T-cell (primary cell): ENCODE measurements at places on chromosomes 3 and 15. TPM values are rescaled to one million over a fixed set of nuclear protein-coding genes. Genes with fewer than 3 reads are reported as not detected.
A peak's percentile ranks its signal among the peaks of the same experiment; 100 is the strongest.

Gene ARPIN
- not detected for total RNA-seq

Gene STRA6
- not detected for total RNA-seq

Gene MAP2K1
- total RNA-seq = 52.4 TPM

Gene UROC1
- not detected for total RNA-seq

- H3K4me1 ChIP-seq = peaks cover 43% of the 10 kb centered on the region
- no peaks in the 10 kb centered on the region for H3K36me3 ChIP-seq
- H3K4me3 ChIP-seq = peak overlapping the region; percentile 49
- H3K27me3 ChIP-seq = no peaks in the 10 kb centered on the region
- peak overlapping the region; percentile 88 for H3K27ac ChIP-seq
Observed at GRCh38 chr3:30613133-30613825, 6.9 kb downstream of the TGFBR2 start.

GRCh38 chr3:105402287-105402801 lies 35.6 kb downstream of the ALCAM start:
- H3K27ac ChIP-seq = no peak overlapping the region
- H3K4me3 ChIP-seq = no peak overlapping the region
- no peaks in the 10 kb centered on the region for H3K4me1 ChIP-seq

GRCh38 chr15:56608140-56608778 lies 125.0 kb downstream of the ZNF280D start:
- no peaks in the 10 kb centered on the region for H3K4me1 ChIP-seq
- H3K4me3 ChIP-seq = no peak overlapping the region
- no peak overlapping the region for H3K27ac ChIP-seq
- H3K36me3 ChIP-seq = no peaks in the 10 kb centered on the region
- DNase-seq = no peak
- H3K27me3 ChIP-seq = no peaks in the 10 kb centered on the region

DNA sequence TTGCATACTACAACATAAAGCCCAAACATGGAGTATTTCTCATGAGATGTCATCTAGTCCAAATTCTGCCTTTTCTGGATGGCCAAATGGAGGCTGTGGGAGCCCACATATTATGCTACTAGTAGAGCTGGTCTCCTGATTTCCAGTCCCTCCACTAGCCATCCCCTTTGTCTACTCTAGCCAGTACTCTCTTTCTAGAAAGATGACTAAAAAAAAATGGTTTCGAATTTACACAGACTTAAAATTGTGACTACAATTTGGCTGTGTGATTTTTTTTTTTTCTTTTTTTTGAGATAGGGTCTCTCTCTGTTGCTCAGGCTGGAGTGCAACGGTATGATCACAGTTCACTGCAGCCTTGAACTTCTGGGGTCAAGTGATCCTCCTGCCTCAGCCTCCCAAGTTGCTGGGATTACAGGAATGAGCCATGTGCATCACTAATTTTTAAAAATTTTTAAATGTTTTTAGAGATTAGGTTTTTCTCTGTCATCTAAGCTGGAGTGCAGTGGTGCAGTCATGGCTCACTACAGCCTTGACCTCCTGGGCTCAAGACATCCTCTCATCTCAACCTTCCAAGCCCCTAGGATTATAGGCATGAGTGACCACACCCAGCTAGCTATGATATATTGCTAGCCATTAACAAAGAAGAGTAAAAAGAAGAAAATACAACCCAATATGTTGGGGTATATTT lies 273.9 kb downstream of the ADAMTSL3 start:
- no peaks in the 10 kb centered on the region for H3K36me3 ChIP-seq
- DNase-seq = no peak
- no peaks in the 10 kb centered on the region for H3K4me1 ChIP-seq
- no peak overlapping the region for H3K4me3 ChIP-seq
- H3K27ac ChIP-seq = no peak overlapping the region
